Dermis blood vessel endothelial cell (primary cell): ENCODE measurements at places on chromosomes 7 and 10. TPM values are rescaled to one million over a fixed set of nuclear protein-coding genes. Genes with fewer than 3 reads are reported as not detected.

Gene ZNF862
- 10.0 and 12.1 TPM in 2 replicates for total RNA-seq

Gene AGBL3
- total RNA-seq = 1.6 and 1.7 TPM in 2 replicates

Gene NFE2L3
- total RNA-seq = 33.4 and 38.6 TPM in 2 replicates

Gene GDF10
- not detected in 2 replicates for total RNA-seq

DNA sequence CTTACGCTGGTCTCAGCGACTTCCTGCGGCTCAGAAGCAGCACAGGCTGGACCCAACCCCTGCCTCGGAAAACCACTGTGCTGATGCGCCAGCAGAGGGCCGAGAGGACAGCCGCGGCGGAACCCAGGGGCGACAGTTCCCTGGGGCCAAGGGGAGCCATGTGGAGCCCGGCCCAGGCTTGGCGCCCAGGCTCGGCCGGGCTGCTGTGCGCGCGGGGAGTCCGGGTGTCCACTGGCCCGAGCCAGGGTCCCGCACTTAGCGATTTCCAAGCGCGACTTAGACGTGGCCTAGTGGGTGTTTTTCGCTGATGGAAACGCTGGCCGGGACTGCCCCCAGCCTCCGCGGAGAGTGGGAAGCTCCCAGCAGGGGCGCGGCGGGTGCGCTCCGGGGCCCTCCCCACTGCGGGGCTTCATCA is 18.6 kb upstream of the ZNF32 start:
- DNase-seq = peak; percentile 48

GRCh38 chr10:22900841-22901601 is 26.8 kb upstream of the ARMC3 start:
- no peak for DNase-seq
